CD8-positive, alpha-beta memory T cell (primary cell): ENCODE measurements at places on chromosomes 5 and 9. TPM values are rescaled to one million over a fixed set of nuclear protein-coding genes. Genes with fewer than 3 reads are reported as not detected.

Gene ORM1
- total RNA-seq = not detected

DNA sequence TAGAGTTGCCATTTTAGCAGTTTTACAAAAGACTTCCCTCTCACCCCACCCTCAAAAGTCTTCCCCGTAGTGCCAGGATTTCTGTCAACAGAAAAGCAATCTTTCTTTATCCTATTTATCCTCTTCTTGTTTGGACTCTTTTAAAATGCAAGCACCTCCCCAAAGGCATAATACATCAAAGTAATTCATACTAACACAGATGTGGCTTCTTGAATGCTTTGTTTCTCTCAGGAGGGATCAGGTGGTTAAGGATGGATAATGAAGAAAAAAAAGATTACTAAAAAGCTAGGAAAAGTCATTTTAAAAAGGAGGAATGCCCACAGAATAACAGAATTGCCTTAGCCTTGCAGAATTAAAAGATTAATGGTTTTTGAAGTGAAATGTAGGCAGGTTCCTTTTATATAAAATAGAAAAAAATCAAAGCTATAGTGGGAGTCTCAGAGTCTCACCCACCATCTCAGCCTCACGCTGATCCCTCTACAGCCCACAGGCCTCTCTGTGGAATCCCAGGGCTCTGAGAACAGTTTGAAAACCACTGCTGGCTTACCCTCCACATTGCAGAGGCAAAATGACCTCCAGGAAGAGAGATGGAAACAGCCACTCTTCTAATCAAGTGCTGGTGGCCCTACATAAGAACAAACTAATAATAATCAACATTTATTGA lies 102.2 kb downstream of the GCNT1 start:
- no peak for DNase-seq

GRCh38 chr5:149367249-149367971 lies 9.6 kb downstream of the PCYOX1L start:
- DNase-seq = peak; percentile 13

- DNase-seq = no peak
Measured at GRCh38 chr5:139698490-139699146, 50.5 kb downstream of the CXXC5 start.

DNA sequence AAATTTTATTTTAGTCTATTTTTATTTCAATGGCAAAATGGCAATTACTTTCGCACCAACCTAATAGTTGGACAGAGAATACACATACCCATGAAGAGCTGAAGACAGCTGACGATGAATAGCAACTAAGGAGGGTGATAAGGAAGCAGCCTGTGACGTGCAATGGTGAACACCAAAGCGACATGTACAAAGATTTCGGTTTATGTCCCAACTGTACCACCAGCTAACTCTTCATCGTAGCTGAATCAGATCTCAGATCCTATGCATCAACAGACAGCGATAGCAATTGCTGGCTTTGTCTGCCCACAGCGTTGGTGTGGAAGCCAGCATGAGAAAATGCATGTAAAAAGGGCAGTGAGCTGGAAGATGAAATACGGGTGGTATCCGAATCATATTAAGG lies 130.6 kb upstream of the ANKH start:
- DNase-seq = no peak

- DNase-seq = no peak
Measured at GRCh38 chr5:35436400-35437057, 181.1 kb upstream of the SPEF2 start.

DNA sequence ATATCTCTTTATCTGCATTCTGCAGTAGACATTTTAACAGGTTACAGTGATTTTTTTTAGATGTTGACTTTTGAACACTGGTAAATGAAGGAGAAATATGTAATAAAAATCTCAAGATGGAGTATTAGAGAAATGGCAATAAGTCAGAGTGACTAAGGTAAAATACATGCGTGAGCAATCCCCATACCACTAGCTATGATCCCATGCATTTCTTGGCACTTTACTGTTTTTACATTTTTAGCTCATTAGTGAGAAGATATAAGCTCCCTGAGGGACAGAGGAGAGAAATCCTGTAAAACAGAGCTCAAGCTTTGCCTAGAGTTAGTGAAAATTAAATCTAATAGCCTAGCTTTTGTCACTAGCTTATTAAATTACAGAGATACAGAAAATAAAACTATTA lies 181.9 kb upstream of the TRPM3 start:
- DNase-seq = no peak

- no peak for DNase-seq
Measured at GRCh38 chr9:105330755-105331154, 86.3 kb downstream of the SLC44A1 start.

DNA sequence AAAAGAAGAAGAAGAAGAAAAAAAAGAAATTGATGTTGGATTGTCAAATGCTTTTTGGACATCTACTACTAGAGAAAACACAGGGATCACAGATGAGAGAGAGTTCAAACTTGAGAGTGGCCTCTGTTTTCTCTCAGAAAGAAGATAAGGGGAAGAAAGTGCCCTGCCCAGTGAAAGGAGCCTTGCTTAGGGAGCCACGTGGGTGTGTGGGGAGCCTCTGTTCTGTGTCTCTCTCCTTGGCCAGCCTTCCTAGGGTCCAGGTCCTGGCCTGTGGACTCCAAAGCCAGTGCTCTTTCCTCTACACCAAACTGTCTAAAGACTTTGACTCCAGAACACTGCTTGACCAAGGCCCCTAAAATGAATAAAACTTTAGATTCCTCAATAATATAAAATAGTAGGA lies 22.0 kb upstream of the COL15A1 start:
- no peak for DNase-seq
